ENCODE measurements at places on chromosomes 7 and 10. TPM values are rescaled to one million over a fixed set of nuclear protein-coding genes. Genes with fewer than 3 reads are reported as not detected.

DNA sequence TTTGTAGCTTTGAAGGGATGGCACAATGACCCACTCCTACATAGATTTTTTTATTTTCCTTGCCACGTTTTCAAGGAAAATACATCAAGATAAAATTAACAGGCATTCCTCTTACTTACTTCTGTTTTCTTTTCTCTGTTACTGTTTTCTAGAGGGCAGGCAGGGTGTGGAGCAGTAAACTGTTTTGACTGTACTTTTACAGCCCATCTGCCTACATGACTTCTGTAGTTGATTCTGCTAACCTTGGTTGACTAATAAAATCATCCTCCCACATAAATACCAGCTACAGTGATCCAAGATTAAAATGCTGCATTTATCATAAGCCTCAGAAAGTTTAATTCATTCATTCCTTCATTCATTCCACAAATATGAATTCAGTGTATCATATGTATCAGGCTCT is 158.5 kb downstream of the TRIL start:
- H3K36me3 ChIP-seq: no peaks in the 10 kb centered on the region
- H3K4me3 ChIP-seq: no peak overlapping the region
- no peaks in the 10 kb centered on the region for H3K4me1 ChIP-seq
- H3K27me3 ChIP-seq: no peaks in the 10 kb centered on the region
- DNase-seq: no peak

Gene LIPJ
- total RNA-seq: 0.17 TPM

Gene CALHM3
- total RNA-seq: 0.56 TPM

- no peak overlapping the region for H3K4me3 ChIP-seq
- no peak overlapping the region for H3K27ac ChIP-seq
- DNase-seq: no peak
- H3K27me3 ChIP-seq: no peaks in the 10 kb centered on the region
- H3K36me3 ChIP-seq: no peaks in the 10 kb centered on the region
These were observed 162.6 kb downstream of the ADAM12 start for GRCh38 chr10:126225672-126226008.

- no peaks in the 10 kb centered on the region for H3K4me1 ChIP-seq
- DNase-seq: no peak
- H3K27me3 ChIP-seq: no peaks in the 10 kb centered on the region
- no peaks in the 10 kb centered on the region for H3K36me3 ChIP-seq
- no peak overlapping the region for H3K27ac ChIP-seq
- no peak overlapping the region for H3K4me3 ChIP-seq
These were observed 67.5 kb downstream of the PFKFB3 start for GRCh38 chr10:6269953-6270867.

GRCh38 chr7:147885869-147886268 is 704.7 kb upstream of the C7orf33 start:
- H3K4me3 ChIP-seq: no peak overlapping the region
- no peak for DNase-seq
- H3K4me1 ChIP-seq: no peaks in the 10 kb centered on the region
- H3K27ac ChIP-seq: no peak overlapping the region
- H3K27me3 ChIP-seq: no peaks in the 10 kb centered on the region

DNA sequence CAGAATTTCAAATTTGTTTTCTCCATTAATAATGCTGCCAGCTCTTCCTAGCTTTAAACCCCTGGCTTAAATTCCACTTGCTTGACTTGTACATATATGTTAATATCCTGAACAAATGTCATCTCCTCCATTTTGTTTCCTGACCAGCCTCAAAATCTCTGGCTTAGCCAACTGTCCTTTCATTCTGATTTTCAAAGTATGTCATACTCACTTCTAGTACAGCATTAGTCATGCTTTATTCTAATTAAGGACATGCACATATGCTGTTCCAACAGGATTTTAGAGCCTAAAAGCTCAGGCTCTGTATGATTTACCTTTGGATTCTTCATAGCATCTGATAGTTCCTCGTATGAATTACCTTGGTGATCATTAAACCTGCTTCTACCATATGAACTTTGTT is 158.3 kb downstream of the ZNF438 start:
- no peaks in the 10 kb centered on the region for H3K4me1 ChIP-seq
- no peak overlapping the region for H3K27ac ChIP-seq
- DNase-seq: no peak
- H3K27me3 ChIP-seq: no peaks in the 10 kb centered on the region
- H3K4me3 ChIP-seq: no peak overlapping the region

- no peaks in the 10 kb centered on the region for H3K27me3 ChIP-seq
- DNase-seq: no peak
- H3K27ac ChIP-seq: no peak overlapping the region
- no peak overlapping the region for H3K4me3 ChIP-seq
These were observed 7.9 kb downstream of the PRPF18 start for GRCh38 chr10:13594641-13595040.

Gene HOXA4
- 0.20 TPM for total RNA-seq

- H3K4me3 ChIP-seq: no peak overlapping the region
- no peak for DNase-seq
- H3K4me1 ChIP-seq: no peaks in the 10 kb centered on the region
- H3K27me3 ChIP-seq: no peaks in the 10 kb centered on the region
- no peaks in the 10 kb centered on the region for H3K36me3 ChIP-seq
These were observed 97.6 kb downstream of the DYNC2I1 start for GRCh38 chr7:158953912-158954311.

DNA sequence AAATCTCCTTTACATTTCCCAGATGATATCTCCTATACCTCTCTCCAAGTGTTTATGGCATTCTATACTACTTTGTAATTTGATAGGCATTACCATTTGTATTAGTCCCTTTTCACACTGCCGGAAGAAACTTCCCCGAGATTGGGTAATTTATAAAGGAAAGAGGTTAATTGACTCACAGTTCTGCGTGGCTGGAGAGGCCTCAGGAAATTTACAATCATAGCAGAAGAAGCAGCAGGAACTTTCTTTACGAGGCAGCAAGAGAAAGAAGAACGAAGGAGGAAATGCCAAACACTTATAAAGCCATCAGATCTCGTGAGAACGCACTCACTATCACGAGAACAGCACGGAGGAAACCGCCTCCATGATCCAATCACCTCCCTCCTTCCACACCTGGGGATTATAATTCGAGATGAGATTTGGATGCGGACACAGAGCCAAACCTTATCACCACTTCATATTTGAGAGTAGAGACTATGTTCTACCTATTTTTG is 1194.6 kb downstream of the SORCS1 start:
- H3K27me3 ChIP-seq: no peaks in the 10 kb centered on the region
- no peaks in the 10 kb centered on the region for H3K36me3 ChIP-seq
- no peaks in the 10 kb centered on the region for H3K4me1 ChIP-seq
- H3K27ac ChIP-seq: no peak overlapping the region

Gene FAM180A
- total RNA-seq: 0.90 TPM

GRCh38 chr10:103814626-103815370 is 40.6 kb downstream of the SH3PXD2A start:
- H3K4me3 ChIP-seq: no peak overlapping the region
- H3K27me3 ChIP-seq: no peaks in the 10 kb centered on the region
- no peak overlapping the region for H3K27ac ChIP-seq

Gene ZCWPW1
- 1.6 TPM for total RNA-seq

Gene PDIA4
- total RNA-seq: 61.6 TPM

GRCh38 chr7:16399265-16399831 is 22.0 kb downstream of the CRPPA start:
- no peak for DNase-seq
- H3K27ac ChIP-seq: no peak overlapping the region
- no peaks in the 10 kb centered on the region for H3K36me3 ChIP-seq
- no peaks in the 10 kb centered on the region for H3K4me1 ChIP-seq
- H3K4me3 ChIP-seq: no peak overlapping the region

DNA sequence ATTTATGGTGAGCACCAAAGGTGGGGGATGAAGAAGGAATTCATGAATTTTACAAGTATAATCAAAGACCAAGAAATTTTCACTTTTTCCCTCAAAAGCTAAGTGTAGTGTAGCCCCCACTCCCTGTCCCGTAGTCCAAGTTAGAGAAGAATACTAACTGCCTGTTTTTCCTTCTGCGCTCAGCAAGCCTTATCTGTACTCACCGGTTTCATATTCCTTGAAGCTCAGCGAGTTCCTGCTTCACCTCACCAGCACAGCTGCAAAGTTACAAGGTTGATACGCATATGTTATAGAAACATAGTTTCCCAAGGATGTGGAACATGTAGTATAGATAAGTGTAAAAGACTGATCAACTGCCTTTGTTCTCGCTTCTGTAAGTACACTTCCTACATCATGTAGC is 16.0 kb upstream of the ZNF33B start:
- H3K27ac ChIP-seq: peak overlapping the region; percentile 14
- H3K4me1 ChIP-seq: peaks cover 16% of the 10 kb centered on the region
- DNase-seq: no peak
- H3K36me3 ChIP-seq: no peaks in the 10 kb centered on the region

GRCh38 chr10:79090134-79090803 is 21.5 kb downstream of the ZMIZ1 start:
- H3K27ac ChIP-seq: no peak overlapping the region
- H3K27me3 ChIP-seq: no peaks in the 10 kb centered on the region
- no peak overlapping the region for H3K4me3 ChIP-seq
- DNase-seq: no peak
- H3K36me3 ChIP-seq: no peaks in the 10 kb centered on the region
- peaks cover 38% of the 10 kb centered on the region for H3K4me1 ChIP-seq

- no peak overlapping the region for H3K4me3 ChIP-seq
- H3K36me3 ChIP-seq: no peaks in the 10 kb centered on the region
- no peaks in the 10 kb centered on the region for H3K27me3 ChIP-seq
These were observed 3.3 kb upstream of the DENND10 start for GRCh38 chr10:119100434-119101238.

Gene C10orf105
- not detected for total RNA-seq

DNA sequence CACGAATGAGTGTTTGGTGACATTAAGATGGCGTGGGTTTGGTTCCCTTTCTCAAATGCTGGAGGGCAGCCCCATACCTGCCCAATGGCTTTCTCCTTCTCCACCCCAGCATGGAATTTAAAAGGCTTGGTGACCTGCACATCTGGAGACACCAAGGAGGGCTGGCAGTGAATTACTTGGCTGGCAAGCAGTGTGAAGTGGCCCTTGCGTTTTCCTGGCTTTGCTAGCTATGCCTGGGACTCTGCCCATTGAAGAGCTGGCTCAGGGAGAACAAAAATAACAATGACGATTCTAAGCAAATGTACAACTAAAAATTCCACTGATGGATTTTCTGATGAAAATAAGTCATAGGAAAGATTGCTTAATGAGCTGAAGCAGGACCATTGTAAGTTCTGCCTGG is 203.7 kb downstream of the CYP26A1 start:
- H3K4me1 ChIP-seq: no peaks in the 10 kb centered on the region
- no peak for DNase-seq
- H3K4me3 ChIP-seq: no peak overlapping the region
- no peak overlapping the region for H3K27ac ChIP-seq
- H3K36me3 ChIP-seq: no peaks in the 10 kb centered on the region
- no peaks in the 10 kb centered on the region for H3K27me3 ChIP-seq

- DNase-seq: peak; percentile 5
- no peak overlapping the region for H3K27ac ChIP-seq
- H3K27me3 ChIP-seq: no peaks in the 10 kb centered on the region
- H3K4me1 ChIP-seq: no peaks in the 10 kb centered on the region
- H3K36me3 ChIP-seq: no peaks in the 10 kb centered on the region
- no peak overlapping the region for H3K4me3 ChIP-seq
These were observed 74.1 kb upstream of the UNC5B start for GRCh38 chr10:71138166-71138830.

Gene ITPRIP
- total RNA-seq: 7.1 TPM

DNA sequence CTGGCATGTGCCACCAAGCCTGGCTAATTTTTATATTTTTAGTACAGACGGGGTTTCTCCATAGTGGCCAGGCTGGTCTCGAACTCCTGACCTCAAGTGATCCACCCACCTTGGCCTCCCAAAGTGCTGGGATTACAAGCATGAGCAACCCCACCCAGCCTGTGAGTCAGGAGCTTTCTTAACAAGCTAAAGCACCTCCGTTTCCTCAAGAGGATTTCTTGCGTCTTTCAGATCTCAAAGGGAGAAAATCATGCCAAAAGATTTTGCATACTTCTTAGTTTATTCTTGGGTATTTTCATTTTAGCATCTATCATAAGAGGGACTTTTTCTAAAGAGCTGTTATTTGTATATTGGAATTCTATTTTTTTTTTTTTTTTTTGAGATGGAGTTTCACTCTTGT is 47.9 kb upstream of the FOXK1 start:
- no peak overlapping the region for H3K27ac ChIP-seq
- H3K4me1 ChIP-seq: no peaks in the 10 kb centered on the region
- no peak overlapping the region for H3K4me3 ChIP-seq

- H3K27me3 ChIP-seq: no peaks in the 10 kb centered on the region
- no peak overlapping the region for H3K27ac ChIP-seq
These were observed 5.7 kb upstream of the ZYX start for GRCh38 chr7:143375298-143376034.

DNA sequence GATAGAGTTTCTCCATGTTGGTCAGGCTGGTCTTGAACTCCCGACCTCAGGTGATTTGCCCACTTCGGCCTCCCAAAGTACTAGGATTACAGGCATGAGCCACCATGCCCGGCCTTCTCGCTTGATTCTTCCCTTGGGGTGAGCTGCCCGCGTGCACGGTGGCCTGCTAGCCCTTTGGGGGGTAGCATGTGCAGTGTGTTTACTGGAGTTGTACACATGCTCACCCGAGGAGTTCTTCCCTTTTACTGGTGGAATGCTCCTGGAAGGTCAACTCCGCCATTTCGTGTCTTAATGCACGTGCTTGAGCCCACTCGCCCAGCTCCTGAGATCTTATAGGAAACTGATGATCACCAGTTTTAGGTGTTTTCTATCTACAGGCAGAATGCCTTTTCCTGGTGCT is 17.0 kb upstream of the ADAMTS14 start:
- H3K27me3 ChIP-seq: no peaks in the 10 kb centered on the region
- no peak for DNase-seq
- H3K4me1 ChIP-seq: no peaks in the 10 kb centered on the region
- no peak overlapping the region for H3K4me3 ChIP-seq
- no peaks in the 10 kb centered on the region for H3K36me3 ChIP-seq

DNA sequence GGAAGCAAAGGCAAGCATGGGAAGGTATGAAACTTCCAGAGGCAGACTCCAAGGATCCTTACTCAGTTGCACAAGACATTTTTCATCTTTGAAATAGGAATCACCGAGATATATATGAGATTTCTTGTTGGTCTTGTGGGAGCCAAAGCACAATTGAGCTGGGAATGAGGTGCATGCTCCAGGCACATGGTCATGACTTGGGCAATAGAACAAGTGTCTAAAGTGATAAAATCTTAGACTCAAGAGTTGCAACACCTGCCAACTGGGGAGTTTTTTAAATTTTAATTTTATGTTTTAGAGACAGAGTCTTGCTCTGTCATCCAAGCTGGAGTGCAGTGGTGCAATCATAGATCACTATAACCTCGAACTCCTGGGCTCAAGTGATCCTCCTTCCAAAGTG is 169.5 kb upstream of the ADCY1 start:
- no peak for DNase-seq
- H3K36me3 ChIP-seq: no peaks in the 10 kb centered on the region
- no peaks in the 10 kb centered on the region for H3K4me1 ChIP-seq
- no peak overlapping the region for H3K27ac ChIP-seq
- H3K4me3 ChIP-seq: no peak overlapping the region
- H3K27me3 ChIP-seq: no peaks in the 10 kb centered on the region

DNA sequence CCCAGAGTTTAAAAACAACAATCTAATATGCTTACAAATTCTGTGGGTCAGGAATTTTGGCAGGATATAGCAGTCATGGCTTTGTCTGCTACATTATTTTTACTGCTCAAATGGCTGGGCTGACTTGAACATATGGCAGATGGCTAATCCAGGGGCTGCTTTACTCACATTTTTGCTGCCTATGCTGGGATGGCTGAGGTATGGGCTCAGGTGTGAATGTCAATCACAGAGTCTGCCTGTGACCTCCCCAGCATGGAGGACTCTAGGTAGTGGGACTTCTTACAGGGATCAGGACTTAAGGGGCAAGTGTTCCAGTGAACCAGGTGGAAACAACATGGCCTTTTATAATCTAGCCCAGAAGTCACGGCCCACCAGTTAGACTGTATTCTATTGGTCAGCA is 4.4 kb upstream of the FKBP9 start:
- H3K27ac ChIP-seq: no peak overlapping the region
- H3K4me1 ChIP-seq: no peaks in the 10 kb centered on the region
- H3K27me3 ChIP-seq: no peaks in the 10 kb centered on the region
- H3K36me3 ChIP-seq: no peaks in the 10 kb centered on the region
- no peak for DNase-seq
